ENCODE measurements at places on chromosomes 1 and 21.

DNA sequence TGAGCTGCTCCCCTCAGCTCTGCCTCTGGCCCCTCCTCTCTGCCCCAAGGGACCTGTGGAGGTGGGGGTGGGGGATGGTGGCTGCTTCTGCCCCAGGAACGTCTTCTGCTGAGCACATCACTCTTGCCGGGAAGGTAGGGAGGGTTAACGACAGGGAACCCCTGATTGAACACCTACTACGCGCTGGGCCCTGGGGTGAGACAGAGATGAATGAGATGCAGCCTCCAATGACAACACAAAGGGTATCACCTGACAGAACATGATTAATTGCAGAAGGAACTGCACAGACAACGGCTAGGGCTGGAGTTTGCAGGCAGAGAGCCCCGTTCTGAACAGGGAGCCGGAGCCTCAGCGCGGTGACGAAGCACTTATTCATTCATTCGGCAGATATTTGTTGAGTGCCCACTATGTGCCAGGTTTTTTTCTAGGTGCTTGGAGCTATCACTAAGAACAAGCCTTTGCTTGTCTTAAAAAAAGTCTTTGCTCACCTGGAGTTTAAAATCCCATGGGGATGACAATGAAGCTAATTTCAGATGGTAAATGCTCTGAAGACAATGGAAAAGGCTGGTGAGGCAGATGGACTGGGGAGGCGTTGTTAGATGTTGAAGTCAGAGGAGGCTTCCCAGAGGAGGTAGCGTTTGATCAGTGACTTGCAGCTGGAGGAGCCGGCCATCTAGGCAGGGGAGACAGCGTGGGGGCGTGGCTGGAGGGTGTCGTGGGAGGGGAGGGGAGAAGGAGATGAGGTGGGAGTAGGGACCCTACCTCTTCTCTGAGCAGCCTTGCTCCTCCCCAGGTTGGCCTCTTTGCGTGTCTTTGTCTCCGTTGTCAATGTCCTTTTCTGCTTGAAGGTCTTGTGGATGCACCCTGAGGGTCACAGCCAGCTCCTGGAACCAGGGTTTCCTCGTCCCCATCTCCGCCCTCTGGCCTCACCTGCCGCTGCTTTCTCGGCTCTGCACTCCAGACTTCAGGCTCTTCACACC, 103.1 kb upstream of the CSF3R start:
- no peak for DNase-seq

DNA sequence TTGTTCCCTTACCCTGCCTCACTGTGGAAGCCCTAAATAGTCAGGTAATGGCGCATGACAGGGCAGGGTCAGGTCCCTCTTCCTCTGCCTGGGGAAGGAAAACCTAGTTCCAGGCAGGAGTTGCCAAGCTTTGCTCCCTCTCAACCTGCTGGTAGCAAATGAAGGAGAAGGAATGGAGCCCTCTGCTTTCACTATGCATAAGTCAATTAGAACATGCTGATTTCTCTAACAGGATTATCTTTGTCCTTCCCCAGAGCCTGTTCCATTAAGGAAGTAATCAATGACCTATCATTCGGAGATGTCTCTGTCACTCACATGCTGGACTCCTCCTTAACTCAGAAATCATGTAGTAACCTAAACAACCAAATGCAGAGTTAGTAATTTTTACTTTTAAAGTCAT, 161.8 kb upstream of the NFIA start:
- no peak for DNase-seq

DNA sequence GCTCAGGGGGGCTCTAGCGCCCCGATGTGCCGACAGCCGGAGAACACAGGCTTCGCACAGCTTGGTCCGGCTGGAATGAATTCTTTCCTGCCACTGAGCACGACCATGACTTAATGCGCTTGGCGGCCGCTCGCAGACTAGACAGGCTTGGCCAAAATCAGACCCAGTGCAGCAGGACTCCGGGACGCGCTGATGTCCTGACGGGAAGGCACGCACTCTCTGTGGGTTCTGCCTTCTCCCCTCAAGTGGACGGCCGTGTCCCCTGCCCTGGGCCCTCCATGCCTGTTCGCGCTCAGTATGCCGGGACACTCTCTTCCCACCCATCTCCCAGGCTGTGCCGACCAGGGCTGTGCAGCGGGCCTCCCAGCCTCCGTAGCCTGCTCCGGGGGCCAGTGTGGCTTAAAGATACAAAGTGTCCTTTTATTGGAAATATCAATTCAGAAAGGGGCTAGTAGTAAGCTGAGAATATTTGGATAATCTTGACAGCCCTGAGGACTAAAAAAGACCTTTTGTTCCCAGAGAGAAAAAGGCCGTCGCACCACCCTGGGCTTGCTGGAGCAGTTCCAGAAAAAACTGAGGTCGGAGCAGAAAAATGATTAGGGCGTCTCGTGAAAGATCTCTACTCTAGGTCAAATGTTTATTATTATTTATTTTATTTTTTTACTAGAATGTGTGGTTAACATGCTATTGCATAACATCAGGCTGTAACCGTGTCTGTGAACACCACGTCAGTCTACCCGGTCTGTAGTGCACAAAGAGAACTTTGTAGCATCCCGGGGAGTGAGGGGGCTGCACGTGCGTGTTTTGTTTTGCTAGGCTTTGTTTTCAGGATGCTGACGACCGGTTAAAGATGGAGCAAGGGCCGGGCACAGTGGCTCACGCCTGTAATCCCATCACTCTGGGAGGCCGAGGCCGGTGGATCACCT, 88.1 kb upstream of the ARHGEF16 start:
- no peak for DNase-seq

- DNase-seq = no peak
Measured at GRCh38 chr1:108852221-108852975, 4.5 kb downstream of the AKNAD1 start.

GRCh38 chr1:204188959-204189639, 7.2 kb downstream of the KISS1 start:
- DNase-seq = no peak

DNA sequence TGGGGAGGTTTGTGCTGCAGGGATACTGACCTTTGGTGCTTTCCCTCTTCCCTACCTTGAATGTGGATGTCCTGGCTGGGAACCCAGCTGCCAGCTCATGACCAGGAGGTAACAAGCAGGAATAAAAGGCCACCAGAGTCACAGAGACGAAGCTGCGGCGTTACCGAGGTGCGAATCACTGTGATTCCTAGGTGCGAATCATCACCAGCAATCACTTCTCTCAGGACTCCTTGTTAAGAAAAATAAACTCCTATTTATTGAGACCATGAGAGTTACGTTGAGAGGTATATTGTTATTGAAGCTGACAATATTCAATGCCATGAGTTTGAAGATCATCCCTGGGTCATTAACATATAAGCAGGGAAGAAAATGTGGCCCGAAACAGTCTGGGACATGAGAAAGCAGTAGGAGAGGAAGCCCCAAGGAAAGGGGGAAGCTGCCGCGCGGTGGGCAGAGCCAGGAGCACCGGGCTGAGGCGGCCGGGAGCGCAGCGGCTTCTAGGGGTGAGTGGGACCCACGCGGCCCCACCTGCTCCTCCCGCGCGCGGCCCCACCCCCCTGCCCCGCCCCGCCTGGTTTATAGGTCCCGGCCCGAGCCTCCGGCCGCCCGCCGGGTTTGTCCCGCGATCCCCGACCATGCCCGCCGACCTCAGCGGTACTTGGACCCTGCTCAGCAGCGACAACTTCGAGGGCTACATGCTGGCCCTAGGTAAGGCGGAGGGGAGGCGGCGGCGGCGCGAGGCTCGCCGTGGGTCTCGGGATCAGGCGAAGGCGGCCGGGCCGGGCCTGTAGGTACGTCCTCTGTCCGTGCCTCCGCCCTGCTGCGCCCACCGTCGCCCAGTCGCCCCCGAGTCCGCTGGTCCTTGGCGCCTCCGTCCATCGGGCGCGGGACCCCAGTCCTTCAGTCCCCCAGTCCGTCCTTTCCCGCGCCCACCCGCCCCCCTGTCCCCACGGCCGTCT, at the start of gene RBP7:
Gene RBP7, plus strand, starts transcription at position 605 of the 959 bp plus-strand sequence. Its CDS starts 31 bp downstream, at position 636.
- DNase-seq = peak; percentile 2

DNA sequence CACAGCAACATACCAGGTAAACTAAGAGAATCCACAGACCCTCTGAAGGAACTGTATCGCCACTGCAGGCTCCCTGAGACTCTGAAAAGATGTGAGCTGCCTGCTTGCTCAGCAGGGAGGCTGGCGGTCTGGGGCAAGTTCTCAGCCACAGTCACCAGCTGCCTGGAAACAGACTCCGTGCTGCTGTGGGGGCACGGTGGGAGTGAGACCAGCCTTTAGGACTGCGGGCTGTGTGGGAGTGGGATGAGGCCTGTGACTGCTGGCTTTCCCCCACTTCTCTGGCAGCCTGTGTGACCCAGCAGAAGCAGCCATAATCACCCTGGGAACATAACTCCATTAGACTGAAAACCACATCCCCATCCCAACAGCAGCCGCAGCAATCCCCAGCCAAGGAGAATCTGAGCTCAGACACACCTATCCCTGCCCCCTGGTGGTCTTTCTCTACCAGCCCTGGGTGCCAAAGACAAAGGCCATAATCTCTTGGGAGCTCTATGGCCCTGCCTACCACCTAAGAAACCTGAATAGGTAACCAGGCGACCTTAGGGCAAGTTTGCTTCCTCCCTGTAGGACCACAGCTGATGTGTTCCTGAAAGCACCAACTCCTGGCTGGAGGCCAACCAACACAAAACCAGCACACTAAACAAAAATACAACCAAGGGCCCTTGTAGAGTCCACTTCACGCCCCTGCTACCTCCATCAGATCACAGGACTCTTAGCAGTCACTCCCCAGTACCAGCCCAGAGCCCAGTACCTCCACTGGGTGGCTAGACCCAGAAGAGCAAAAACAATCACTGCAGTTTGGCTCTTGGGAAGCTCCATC, 151.5 kb downstream of the SMYD3 start:
- DNase-seq = no peak

DNA sequence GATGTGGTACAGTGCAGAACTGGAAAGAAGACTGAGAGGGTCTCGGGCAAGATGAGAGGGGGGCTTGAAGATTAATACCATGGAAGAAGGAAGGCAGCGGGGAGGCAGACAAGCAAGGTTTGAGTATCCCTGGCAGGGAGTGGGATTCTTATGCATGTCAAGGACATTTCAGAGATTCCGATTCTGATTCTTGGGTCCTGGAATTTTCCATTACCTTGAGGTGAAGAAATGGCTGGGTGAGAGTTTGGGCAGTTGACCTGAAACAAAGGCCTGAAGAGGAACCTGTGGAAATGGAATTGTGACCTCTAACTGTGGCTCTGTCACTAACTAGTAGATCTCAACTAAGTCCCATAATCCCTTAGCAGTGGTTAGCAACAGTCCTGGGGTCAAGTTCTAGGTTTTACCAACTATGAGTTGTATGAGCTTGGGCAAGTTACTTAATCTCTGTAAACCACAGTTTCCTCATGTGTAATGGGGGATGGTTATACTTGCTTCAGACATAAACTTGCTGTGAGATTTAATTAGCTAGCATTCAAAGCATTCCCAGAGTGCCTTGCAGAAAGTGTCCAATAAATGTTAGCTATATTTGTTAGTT, 8.6 kb upstream of the ACTN2 start:
- no peak for DNase-seq

DNA sequence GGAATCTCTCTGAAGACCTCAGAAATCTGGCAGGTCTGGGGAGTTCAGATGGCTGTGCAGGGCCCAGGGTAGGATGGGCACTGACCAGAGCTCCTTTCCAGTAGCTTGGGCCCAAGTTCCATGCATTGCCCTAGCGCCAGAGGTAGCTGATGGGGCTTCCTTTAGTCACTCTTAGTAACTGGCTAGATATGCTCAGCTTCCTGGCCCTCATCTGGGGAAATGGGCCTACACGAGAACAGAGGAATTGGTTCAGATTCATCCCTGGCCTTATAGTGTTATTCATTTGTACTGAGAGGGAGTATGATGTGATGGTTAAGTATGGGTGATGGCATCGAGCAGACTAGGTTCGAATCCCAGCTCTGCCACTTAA, 15.5 kb upstream of the PSMB2 start:
- DNase-seq = no peak

DNA sequence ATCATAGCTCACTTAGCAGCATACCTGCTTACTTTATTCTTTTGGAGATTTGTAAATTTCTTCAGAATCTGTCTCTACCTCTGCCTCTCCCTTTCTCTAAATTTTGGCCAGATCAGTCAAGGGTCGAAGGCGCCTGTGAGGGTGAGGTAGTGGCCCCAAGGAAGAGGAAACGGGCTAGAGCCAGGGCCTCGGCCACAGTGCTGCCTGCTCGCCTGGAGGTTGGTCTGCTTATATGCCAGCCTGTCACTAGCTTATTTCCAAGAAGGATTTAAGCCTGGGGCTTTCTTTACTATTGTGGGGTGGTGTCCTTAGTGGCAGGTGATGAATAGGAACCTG, 19.6 kb downstream of the PEX14 start:
- no peak for DNase-seq

DNA sequence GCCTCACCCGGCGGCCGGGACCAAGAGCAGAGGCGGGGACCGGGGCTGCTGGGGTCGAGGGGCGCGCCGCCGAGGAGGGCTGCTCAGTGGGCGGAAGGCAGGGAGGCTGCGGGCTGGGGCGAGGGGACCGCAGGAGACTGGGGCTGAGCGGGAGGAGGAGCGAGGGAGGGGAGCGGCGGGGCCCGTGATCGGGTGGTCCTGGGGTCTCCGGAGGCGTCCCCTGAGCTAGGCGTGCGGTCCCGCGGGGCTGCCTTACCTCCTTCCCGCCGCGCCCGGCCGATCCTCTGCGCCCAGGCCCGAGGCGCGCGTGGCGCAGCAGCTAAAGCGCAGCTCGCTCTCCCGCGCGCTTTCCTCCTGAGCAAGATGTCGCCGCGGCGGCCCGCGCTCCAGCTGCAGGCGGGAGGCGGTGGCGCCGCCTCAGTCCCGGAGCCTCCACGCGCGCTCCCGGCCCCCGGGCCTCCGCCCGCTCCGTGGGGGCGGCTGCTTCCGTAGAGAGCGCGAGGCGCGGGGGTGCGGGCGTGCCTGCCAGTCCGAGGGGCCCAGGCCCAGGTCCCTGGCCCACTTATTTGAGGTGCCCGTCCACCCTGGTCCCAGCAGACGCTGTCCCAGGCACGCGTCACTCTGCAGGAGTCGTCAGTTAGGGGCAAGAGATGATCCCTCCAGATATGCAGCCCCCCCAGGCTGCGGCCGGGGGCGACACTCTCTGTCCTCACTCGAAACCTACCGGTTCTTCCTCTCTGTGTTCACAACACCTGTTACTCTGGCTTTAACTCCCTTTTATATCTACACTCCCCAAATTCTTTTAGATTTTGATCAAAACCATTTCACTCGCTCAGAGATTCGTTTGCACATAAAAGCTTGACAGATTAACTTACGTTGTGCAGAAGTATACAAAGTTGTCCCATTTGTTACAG, at the start of gene CCSAP:
Gene CCSAP, minus strand, starts transcription at position 392 of the 914 bp plus-strand sequence. CDS start 582 bp downstream, outside the sequence.
- DNase-seq = peak; percentile 55

DNA sequence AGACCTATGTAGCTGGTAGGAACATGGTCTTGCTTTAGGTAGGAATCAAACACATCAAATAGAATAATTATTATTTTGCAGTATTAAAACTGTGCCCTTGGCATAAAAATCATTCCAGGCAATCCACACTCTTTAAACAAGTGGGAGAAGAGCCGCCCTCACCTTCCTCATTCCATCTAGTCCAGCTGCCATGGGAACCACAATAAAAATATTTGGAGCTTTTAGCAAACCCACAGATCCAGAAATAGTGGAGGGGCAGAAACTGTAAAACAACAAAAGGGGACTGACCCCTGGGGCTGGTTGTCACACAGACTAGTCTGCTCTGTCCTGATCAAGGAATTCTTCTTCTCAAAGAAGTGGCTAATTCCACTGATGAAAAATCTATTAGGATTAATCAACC, 61.6 kb downstream of the PTPRC start:
- no peak for DNase-seq

- DNase-seq = no peak
Measured at GRCh38 chr1:41484402-41485241, at the start of gene EDN2. Gene EDN2, minus strand, starts transcription at chr1:41484683. Its CDS starts 82 bp downstream, at chr1:41484601.
